ENCODE measurements at places on chromosomes 6 and 20.

- no peak for DNase-seq
Measured at GRCh38 chr20:32040142-32040953, 11.7 kb upstream of the HCK start.

GRCh38 chr20:3156811-3157619 lies 2.6 kb downstream of the FASTKD5 start:
- no peak for DNase-seq

DNA sequence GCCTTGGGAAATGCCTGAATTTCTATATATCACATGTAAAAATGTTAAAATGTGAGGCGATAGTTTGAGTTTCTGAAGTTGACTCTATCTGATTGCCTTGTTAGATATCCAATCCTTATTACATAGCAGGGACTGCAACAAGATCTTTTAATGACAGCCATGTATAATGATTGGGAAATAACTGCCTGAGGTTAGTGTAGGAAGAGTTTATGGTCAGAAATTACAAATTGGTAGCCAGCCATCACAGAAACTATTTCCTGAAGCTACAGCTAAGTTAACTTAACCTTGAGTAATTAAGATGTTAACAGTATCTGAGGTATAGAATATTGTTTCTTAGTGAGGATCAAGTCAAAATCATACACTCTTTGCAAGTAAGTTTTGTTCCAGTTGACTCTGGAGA lies 41.0 kb downstream of the AKIRIN2 start:
- no peak for DNase-seq

- DNase-seq = no peak
Measured at GRCh38 chr20:51668515-51668914, 99.7 kb downstream of the ATP9A start.

DNA sequence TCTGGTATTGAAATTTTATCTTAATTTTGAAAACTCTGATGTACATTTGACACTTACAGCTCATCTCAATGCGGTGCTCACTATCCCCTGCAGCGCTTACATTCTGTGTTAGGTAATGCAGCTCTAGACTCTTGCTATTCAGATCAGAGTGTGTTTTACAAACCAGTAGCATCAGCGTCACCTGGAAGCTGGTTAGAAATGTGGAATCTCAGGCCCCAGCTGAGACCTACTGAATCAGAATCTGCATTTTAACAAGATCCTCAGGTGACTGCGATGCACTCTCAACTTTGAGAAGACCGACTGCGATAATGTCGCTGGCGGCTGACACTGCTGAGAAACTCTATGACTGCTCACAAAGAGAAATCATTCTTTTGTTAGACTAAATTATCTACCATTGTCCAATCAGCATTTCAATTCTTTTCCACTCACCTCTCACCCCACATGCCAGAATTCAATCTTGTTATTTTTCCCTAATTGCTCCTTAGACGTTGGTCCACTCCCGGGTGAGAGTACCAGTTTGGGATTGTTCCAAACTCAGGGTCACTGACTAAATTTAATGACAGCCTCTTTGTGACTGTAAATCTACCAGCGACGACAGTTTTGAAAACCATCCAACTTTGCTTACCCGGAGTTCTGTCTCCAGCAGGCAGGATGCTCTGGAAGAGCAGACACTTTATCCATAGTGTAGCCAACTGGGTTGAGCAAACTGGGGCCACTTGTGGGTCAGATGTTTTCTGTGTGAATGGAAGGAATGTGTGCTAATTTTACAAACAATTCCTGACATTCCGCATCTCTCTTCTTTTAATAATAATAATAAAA lies 140.1 kb upstream of the BTBD3 start:
- no peak for DNase-seq

All from activated T-cell treated with anti-CD3 and anti-CD28 coated beads for 24 hours (primary cell).